Stimulated activated CD8-positive, alpha-beta memory T cell treated with anti-CD3 and anti-CD28 coated beads, Interleukin-4, amount 100 ng/mL, for 4 hours (primary cell): ENCODE measurements at places on chromosomes 1 and 21.

DNA sequence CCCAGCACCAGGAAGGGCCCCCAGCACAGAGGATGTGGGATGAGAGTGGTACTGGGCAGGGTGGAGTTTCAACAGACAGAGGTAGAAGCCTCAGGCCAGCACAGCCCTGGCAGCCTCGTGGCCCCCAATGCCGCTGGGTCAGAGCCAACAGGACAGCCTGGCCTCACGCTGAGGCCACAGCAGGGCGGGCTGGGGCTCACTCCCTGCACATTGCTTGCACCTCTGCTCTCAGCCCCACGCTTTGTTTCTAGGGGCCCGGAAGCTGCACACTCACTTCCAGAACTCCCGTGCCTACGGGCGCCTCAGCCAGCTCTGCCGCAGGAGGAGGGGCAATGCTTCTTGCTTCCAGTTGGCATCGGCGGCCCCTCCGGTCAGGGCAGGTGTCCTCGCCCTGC, 72.9 kb downstream of the SIK1 start:
- no peak for DNase-seq

DNA sequence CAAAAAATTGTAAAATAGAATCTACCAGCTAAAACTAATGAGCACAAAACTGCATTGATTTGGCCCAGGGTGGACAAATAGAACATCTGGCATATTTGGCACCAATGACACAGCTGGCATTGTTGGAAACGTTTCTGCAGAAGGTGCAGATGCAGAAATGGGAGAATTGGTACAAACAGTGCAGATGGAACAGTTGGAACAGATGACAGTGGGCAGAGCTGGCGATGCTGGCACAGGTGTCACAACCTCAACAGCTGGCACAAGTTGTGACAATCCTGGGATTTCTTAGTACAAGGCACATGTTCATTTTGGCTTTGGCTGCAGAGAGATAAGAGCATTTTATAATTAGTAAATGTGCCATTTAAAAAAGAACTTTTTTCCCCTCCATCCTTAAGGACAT, 91.1 kb upstream of the ZBTB18 start:
- no peak for DNase-seq

GRCh38 chr1:214957330-214958137, 125.0 kb upstream of the KCNK2 start:
- no peak for DNase-seq

- no peak for DNase-seq
Observed at GRCh38 chr1:57461405-57461804, 37.5 kb upstream of the DAB1 start.

- DNase-seq = no peak
Observed at GRCh38 chr1:69110851-69111250, 456.9 kb upstream of the LRRC7 start.

DNA sequence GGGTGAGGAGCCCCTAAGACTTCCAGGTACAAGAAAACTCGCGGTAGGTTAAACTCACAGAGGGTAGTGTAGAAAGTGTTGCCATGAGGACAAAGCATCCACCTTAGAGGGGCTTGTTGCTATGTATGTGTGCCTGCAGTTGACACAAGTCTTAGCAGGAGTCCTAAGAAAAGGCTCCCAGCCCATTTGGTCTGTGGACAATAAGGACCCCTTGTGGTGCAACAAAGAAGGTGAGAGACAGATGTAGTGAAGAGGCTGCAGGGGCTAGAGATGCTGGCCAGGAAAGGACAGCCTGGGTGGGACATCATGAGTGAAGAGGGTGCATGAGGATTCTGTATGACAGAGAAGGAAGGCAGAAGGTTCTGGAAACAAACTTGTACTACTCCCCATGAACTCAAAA, 36.3 kb upstream of the IL10 start:
- DNase-seq = no peak

- no peak for DNase-seq
Observed at GRCh38 chr1:228017356-228018124, 10.7 kb downstream of the WNT3A start.

DNA sequence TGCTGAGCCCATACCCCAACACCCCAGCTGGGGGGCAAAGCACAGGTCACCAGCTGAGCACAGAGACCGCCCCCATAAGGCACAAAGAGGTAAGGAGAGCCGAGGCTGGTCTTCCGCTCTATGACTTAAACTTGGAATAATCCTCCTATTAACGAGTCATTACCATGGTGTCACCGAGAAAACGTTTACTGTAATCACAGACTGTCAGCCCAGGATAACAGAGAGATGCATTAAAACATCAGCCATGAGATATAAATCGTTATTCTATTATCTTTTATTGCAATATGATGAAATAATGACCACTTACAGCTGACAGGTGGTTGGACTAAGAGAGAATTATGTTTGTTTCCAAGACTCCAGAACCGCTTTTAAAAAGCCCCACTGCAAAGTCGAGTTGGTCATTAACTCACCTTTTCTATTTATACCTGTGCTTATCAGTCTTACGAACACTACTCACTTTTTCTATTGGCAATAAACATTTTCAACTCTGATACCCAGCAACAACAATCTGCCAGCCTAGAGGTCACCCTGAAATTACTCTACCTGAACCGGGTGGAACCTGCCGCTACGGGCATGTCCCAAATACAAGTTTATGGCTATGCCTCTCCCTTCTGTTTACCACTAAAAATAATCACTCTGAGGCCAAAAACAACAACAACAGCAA, 21.5 kb downstream of the NPHP4 start:
- DNase-seq = no peak

DNA sequence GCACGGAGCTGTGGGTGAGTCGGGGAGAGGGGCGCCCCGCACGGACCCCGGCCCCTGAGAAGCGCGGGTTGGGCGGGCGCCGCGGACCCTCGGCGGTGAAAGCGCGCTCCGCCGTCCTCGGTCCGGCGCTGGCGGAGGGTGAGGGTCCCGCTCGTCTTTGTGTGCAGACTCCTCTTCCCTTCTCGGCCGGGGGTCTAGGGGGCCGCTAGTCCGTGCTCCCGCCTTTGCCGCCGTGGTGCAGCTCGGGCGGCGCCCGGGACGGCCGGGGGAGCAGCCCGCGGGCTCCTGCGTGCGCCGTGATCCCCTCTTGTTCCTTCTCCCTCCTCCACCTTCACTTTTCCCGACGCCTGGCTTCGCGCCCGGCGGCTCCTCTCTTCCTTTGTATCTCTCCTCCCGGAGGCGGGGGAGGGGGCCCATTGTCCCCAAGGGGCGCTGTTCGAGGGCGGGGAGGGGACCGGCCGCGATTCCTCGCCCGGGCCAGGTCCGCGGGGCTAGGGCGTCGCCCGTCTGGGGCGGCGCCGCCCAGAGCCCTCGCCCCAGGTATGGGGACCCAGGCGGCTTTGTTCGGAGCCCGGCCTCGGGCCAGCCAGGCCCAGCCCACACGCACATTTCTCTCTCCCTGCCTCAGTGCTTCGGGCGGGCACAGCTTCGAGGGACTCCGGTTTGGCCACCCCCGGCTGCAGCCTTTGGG, 519 bp downstream of the FNBP1L start:
- no peak for DNase-seq

DNA sequence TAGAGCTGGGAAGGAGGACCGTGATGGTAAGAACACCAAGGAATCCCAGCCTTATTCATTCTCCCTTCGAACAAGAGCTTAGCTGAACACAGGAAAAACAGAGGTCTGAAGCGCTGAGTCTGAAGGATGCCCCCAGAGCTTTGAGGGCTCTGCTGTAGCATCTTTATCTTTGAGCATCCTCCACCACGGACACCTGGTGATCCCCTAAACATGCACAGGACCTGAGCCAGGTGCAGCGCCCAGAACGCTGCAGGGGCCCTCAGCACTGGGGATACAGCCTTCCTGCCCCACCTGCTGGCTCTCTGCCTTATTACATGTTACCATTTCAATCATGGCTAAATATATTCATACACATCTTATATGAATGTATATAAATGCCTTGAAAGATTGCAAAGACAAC, 7.7 kb upstream of the GPATCH4 start:
- DNase-seq = no peak

DNA sequence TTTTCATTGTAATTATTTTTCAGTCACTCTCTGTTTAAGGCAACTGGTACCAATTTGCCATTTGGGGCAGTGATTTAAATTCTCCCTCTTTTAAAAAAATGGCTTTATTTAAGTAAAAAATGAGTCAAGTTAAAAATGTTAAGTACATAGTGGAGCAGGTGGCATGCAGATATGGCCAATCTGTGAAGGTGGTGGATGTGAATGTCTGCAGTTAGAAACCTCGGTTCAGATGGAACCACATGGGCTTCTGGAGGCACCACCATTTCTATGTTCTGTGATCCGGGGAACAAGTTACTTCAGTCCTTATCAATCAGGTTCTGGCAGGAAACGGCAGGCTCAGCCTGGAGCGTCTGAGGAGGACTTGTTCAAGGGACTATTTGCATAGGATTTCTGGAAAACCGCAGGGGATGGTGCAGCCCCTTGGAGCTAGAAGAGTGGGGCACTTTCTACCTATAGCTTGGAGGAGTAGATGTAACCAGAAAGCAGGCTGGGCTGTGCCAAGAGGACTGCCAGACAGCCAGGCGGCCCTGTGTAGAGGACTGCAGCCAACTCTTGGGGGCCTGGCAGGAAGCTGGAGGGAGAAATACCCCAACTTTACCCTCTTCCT, 12.3 kb downstream of the IGSF21 start:
- DNase-seq = no peak

GRCh38 chr1:36269408-36269838, 36.7 kb upstream of the SH3D21 start:
- DNase-seq = no peak

GRCh38 chr1:160643138-160643537, 3.7 kb downstream of the SLAMF1 start:
- DNase-seq = no peak

- DNase-seq = no peak
Observed at GRCh38 chr1:53929246-53929960, 16.1 kb downstream of the IFT25 start.

DNA sequence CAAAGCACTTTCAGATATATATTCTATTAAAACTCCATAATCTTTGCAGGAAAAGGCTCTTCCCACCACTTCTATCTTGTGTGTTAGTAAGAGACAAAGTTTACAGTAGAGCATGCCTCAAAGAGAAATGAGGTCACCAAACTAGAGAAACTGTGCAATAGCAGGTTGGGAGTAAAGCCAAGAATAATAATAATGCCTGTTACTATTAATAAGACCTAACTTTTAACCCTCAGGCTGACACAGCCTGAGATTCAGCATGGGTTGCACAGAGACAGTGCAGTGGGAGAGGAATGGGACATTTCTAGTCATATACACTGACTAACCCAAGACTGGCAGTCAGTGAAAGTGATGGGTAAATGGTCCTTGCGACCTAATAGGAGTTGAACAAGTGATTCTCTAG, 320.2 kb upstream of the NFIA start:
- DNase-seq = no peak

DNA sequence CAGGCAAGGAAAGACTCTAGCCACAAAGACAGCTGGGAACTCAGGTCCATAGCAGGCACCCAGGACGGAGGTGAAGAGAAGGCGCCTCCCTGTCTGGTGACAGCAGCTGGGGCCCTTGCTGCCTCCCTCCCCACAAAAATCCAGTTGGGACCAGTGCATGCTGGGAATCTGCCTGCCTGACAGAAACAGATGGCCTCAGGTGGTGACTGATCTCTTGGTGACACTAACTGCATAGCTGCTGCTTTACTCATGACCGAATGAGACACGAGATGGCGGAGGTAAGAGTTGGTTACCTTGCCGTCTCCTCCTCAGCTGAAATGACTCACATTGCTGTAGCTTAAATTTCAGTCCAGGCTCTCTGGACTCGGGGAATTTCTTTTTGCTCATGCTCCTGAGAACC, 130.3 kb downstream of the FGGY start:
- DNase-seq = no peak

GRCh38 chr1:248688527-248689298, 13.9 kb downstream of the OR14I1 start:
- DNase-seq = no peak

DNA sequence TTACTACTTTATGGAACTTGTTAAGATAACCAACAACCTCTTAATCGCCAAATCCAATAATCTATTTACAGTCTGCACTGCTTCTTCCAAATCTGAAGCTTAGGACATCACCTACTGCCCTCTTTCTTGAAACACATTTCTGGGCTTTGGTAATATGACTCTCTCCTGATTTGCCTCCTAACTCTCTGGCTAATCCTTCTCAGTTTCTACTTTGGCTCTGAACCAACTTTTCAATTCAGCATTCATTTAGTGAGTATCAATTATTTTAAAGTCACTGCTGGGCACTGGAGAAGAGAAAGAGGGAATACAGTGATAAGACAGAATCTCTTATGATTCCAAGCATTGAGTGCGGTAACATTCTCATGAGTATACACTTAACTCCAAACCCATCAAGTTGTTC, 275.0 kb downstream of the AKT3 start:
- DNase-seq = no peak

GRCh38 chr21:41446586-41446985, 20.5 kb downstream of the MX1 start:
- no peak for DNase-seq

DNA sequence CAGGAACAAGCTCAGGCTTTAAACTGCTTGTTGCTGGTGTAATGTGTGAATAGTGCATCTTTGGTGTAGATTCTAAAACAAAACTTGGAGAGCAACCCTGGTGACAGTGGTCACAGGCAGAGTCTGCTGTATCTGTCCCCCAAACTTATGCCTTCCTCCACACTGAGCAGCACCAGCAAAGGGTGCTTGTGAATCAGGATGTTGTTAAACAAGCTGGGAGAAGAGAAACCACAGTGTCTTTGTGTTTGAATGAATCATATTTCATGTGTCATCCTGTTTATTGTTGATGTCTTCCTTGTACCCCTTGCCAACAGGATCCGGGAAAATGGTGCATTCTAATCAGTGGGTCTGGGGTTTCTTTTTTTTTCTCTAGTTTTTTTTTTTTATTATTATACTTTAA, 91.9 kb upstream of the COG2 start:
- DNase-seq = no peak

- DNase-seq = no peak
Observed at GRCh38 chr1:93692026-93692425, 10.4 kb upstream of the BCAR3 start.

DNA sequence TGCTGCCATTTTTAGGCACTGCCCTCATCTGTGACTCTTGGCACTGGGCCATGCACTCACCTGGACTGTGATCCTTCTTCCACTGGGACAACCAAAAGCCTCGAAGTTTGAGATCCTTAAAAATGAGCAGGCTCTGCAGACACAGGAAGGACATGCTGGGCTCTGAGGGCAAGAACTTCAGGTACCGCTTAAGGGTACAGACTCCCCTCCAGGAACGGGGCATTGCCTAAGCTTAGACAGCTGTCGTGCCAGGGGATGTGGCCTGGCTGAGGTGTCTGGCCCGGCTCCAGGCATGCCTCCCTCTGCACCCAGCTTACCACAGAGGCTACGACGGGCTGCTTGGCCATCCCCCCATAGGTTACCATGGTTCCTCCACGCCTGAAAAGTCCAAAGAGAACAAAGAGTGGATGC, 14.2 kb upstream of the SRSF4 start:
- no peak for DNase-seq

DNA sequence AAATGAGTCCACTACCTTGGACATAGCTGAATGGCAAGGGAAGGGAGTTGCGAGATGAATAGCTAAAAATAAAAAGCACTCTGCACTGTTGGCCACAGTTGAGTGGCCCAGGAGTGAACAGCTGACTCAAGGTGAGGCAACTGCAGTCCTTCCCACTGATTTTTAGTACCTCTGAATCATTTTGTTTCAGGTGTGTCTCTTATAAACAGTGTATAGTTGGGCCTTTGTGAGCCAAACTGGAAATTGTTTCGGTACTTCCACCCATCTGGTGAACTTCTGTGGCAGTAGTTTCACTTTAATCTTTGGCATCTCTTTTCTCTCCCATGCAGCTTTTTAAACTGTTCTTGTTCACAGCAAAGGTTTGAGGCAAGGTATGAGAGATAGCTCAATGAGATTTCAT, 122.7 kb downstream of the VAV3 start:
- DNase-seq = no peak
